Left ventricle myocardium superior (tissue), 1 donor: ENCODE measurements at places on chromosomes 12 and 14.

- DNase-seq = peak; percentile 71
Observed at GRCh38 chr14:69712599-69713088, 54.3 kb upstream of the SRSF5 start.

- DNase-seq = no peak
Observed at GRCh38 chr12:65657635-65658034, 166.6 kb upstream of the HMGA2 start.

- DNase-seq = no peak
Observed at GRCh38 chr12:51388069-51388799, 3.0 kb downstream of the GALNT6 start.

- DNase-seq = no peak
Observed at GRCh38 chr14:61048640-61049039, 67.6 kb downstream of the SLC38A6 start.

GRCh38 chr12:30726647-30727046, 28.1 kb downstream of the CAPRIN2 start:
- no peak for DNase-seq

GRCh38 chr14:73995977-73996378, 23.1 kb downstream of the ENTPD5 start:
- DNase-seq = no peak

- DNase-seq = no peak
Observed at GRCh38 chr14:88852632-88853031, 28.2 kb downstream of the TTC8 start.

DNA sequence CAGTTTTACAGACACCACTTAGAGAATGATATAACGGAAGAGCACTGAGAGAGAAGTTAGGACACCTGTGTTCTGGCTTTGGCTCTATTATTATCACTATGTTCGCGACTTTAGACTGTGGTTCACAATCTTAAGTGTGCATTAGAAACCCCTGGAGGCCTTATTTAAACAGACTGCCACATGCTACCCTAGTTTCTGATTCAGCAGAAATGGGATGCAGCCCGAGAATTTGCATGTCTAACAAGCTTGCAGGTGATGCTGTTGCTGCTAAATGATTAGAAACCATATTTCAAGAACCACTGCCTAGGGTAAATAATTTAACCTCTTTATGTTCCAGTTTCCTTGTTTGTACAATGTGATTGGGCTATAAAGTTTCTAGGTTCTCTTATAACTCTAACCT, 3.6 kb upstream of the RAD51AP1 start:
- DNase-seq = no peak

- DNase-seq = peak; percentile 55
Observed at GRCh38 chr12:123055281-123055766, 74.8 kb downstream of the ARL6IP4 start.

GRCh38 chr12:79595273-79595672, 95.5 kb downstream of the PAWR start:
- DNase-seq = no peak

DNA sequence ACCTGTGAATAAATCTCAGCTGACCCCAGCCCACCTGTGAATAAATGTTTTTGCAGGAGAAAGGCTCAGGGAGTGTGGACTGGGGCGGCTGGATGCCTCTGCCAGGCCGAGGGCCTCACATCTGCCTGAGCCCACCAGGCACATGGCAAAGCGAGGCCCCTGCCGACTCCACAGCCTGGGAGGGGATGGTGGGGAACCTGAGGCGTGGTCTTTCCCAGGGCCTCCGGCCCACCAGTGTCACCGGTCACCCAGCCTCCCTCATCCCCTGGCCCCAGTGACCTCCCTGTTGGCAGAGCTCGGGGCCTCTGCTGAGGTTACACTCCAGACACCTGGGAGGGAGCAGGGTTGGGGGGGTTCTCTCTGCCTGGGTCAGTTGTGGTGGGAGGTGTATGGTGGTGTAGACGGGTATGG, 8.2 kb downstream of the NOC4L start:
- DNase-seq = peak; percentile 25

GRCh38 chr14:63438065-63438757, 105.0 kb downstream of the PPP2R5E start:
- DNase-seq = peak; percentile 41

- no peak for DNase-seq
Observed at GRCh38 chr12:76533331-76533730, 26.2 kb downstream of the OSBPL8 start.

DNA sequence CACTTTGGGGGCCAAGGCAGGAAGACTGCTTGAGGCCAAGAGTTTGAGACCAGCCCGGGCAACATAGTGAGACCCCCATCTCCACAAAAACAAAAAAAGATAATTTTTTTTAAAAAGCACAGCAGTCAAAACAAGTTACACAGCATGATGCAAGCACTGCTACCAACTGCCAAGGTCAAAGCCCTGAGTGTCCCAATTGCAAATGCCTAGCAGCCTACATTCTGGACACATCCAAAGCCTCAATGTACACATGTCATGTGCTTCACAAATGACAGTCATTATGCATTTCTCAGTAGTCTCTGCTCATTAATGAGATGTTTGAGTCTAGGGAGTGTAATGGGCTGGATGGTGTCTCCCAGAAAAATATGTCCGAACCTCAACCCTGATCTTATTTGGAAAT, 113.7 kb upstream of the CCND2 start:
- DNase-seq = no peak

- no peak for DNase-seq
Observed at GRCh38 chr12:47407463-47408129, 298.2 kb downstream of the RPAP3 start.

DNA sequence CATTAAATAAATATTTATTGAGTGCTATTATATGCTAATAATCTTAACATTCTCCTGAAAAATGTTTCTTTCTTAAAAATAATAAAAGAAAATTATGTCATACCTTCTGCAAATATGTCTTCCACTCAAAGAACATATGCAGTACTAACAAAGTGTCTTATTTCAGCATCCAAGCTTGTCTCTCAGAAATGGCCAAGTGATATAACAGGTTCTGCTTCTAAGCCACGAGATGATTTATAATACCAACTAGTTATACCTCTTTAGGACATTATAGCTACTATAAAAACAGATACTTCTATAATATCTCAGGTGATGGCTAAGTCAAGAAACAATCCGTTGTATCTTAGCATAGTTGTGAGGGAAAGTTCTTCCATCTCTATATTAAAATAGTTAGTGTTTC, 128.1 kb upstream of the ARID2 start:
- no peak for DNase-seq

DNA sequence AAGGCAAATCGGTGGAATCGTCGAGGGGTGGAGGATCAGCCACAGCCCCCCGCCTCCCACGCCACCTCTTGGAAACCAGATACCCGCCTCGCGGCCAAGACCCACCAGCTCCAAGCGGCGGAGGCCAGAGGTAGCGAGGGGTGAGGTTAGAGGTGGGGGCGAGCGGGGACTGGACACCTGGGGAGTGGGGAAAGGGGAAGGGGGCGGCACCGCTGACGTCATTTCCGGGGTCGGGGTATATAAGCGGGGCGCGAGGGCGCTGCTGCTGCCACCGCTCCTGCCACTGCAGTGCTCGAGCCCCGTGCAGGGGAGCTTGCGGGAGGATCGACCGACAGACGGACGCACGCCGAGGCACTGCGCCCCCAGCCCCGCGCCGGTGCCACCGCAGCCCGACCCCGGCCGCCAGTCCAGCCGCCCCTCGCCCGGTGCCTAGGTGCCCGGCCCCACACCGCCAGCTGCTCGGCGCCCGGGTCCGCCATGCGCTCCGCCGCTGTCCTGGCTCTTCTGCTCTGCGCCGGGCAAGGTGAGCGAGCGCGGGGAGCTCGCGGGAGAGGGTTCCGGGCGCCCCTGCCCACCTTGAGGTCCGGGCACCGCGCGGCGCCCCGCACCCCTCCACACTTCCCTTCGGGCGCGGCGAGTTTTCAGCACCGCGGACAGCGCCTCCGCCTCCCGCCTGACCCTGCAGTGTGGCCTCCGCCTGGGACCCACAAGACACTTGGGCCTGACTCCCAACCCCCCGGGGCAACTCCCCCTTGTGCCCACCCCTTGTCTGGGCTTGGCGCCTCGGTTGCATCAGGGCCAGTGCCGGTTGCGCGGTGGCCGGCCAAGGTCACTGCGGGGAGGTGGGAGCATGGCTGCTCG, at the start of gene CHGA:
Gene CHGA (plus strand): TSS at position 268 of the 861 bp plus-strand sequence. CDS start 210 bp downstream, at position 478.
- DNase-seq = peak; percentile 75
